ENCODE measurements at places on chromosomes 7 and 10.

DNA sequence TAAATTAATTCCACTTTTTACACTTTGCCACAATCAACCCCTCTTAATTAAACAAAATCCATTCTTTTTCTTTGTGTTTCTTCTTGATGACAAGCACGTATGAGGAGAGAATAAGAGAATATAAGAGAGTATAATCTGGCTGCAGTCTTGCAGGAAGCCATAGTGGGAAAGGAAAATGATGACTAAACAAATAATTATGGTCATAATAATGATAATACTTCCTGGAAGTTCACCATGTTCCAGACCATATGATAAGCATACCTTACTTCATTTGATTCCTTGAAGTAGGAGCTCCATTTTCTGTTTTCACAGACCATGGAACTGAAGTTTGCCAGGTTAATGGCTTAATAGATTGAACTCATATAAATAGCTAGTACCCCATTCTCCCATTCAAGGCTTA lies 237.8 kb downstream of the SEMA3D start:
- DNase-seq = no peak

- DNase-seq = no peak
Observed at GRCh38 chr7:77453531-77453930, 37.4 kb upstream of the GSAP start.

- no peak for DNase-seq
Observed at GRCh38 chr10:97683556-97684367, 3.3 kb downstream of the AVPI1 start.

- DNase-seq = no peak
Observed at GRCh38 chr10:132169766-132170560, 16.8 kb upstream of the DPYSL4 start.

GRCh38 chr10:78049851-78050250 lies 16.2 kb downstream of the RPS24 start:
- no peak for DNase-seq

- DNase-seq = no peak
Observed at GRCh38 chr10:7159928-7160327, 250.9 kb downstream of the SFMBT2 start.

Measured in GM12891 (cell line).